ENCODE measurements at places on chromosomes 2 and 18. TPM values are rescaled to one million over a fixed set of nuclear protein-coding genes. Genes with fewer than 3 reads are reported as not detected.

Gene CHRNA1
- total RNA-seq: not detected

Gene GAD1
- total RNA-seq: 0.82 TPM

Gene VIL1
- total RNA-seq: not detected

DNA sequence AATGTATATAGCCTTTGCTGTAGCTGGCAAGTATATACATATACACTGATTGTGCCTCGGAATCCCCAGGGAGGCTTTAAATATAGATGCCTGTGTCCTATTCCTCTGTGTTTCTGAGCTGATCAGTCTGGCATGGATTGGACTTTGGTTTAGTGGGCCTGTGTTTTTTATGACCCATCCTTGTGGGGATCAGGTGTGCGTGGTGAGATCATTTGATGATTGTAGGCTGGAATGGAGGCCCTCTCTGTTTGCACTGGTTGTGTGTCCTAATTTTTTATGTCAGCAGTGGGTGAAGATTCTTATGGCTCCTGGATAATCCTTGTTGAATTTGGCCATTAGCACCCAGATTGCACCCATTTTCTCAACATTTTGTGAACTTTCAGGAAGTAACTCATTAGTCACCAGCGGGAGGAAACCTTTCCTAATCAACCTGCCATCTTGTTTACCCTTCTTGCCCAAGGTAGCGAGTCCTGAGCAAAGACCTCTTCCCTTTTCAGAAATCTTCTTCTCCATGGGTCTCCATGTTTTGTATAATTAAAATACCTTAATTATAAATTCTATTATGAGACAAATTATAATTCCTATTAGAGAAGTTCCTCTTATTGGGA is 75.8 kb downstream of the UGGT1 start:
- no peak for DNase-seq

GRCh38 chr2:176035013-176035691 is 33.1 kb upstream of the LNPK start:
- DNase-seq: no peak

DNA sequence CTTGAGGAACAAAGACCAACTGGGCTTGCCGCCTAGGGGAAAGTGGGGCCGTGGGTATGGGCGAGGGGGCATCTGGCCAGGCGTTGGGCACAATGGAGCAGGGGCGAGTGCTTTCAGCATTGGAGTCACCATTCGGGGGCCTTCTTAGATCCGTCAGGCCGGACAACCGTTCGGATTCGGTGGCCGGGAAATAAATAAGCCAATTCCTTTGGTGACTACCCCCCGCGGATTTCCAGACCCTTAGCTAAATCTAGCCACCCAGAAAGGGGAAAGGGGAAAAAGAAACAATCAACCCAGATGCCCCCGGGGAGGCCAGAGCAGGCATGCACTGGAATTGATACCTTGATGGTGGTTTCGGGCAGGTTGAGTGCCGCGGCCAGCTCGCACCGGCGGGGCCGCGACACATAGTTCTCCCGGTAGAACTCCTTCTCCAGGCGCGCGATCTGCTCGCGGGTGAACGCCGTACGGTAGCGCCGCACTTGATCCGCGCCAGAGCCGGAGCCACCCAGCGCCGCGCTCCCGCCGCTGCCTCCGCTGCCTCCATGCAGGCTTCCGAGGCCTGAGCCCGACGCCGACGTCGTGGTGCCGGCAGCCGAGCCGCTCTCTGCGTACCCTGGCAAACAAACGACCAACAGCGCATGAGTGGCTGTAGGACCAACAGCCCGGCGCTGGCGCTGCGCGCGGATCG is 1.8 kb downstream of the EVX2 start:
- no peak for DNase-seq

- DNase-seq: no peak
These were observed 7.3 kb upstream of the SETBP1 start for GRCh38 chr18:44673256-44673880.
